ENCODE measurements at places on chromosomes 1 and 21. TPM values are rescaled to one million over a fixed set of nuclear protein-coding genes. Genes with fewer than 3 reads are reported as not detected.

C1orf53 gene
- total RNA-seq = 9.5 TPM

CD101 gene
- total RNA-seq = 1.8 TPM

LCE1A gene
- not detected for total RNA-seq

RGS5 gene
- total RNA-seq = 6.6 TPM

CDK18 gene
- 35.3 TPM for total RNA-seq

HSD3B2 gene
- not detected for total RNA-seq

RSPO1 gene
- not detected for total RNA-seq

S100A10 gene
- total RNA-seq = 966 TPM

OPTC gene
- not detected for total RNA-seq

ZMPSTE24 gene
- total RNA-seq = 55.8 TPM

TACSTD2 gene
- 489 TPM for total RNA-seq

ACTA1 gene
- total RNA-seq = not detected

BMP8A gene
- total RNA-seq = 0.31 TPM

MRAP gene
- total RNA-seq = not detected

OR2L13 gene
- not detected for total RNA-seq

APCS gene
- total RNA-seq = not detected

PEF1 gene
- 44.5 TPM for total RNA-seq

Data from PC-9 (cell line).